ENCODE measurements at places on chromosomes 3 and 15.

- DNase-seq, result no peak
Observed at GRCh38 chr15:38823263-38823662, 258.6 kb upstream of the RASGRP1 start.

DNA sequence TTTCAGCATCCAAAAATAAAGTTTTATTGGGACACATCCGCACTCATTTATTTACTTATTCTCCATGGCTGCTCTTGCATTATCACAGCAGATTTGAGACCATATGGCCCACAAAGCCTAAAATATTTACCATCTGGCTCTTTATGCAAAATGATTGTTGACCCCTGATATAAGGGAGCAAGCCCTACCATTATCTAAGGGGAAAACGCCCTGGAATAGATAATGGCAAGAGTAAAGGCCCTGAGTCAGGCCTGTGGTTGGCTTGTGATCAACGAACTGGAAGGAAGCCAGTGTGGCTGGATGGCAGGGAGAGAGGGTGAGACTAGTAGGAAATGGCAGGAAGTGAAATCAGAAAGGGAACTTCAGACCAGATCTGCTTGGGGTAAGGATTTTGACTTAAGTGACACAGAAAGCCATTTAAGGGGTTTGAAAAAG is 24.6 kb upstream of the DMXL2 start:
- DNase-seq, result no peak

DNA sequence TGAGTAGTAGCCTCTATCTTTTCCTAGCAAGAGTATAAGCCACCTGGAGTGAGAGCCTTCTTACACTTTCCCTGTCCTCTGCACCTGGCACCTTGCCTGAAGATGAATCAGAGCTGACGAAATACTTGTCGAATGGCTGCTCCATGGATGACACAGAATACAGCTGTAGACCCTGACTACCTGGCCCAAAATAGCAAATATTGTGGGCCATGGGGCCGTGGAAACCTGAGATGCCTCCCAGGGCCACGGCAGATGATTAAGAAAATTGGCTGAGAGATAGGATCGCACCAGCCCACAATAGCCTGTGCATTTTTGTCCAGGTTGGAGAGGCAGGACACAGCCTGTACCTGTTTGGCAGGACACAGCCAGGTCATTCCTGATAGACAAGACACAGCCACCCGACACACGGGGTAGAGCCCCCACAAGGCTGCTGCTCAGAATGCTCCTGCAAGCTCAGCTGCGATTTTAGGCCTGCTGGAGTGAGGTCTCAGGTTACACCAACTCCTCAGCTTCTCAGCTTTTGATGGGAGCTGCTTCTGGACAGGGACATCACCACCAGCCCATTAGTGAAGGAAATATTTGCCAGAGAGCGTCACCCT is 22.9 kb upstream of the TPM1 start:
- peak; percentile 36 for DNase-seq

DNA sequence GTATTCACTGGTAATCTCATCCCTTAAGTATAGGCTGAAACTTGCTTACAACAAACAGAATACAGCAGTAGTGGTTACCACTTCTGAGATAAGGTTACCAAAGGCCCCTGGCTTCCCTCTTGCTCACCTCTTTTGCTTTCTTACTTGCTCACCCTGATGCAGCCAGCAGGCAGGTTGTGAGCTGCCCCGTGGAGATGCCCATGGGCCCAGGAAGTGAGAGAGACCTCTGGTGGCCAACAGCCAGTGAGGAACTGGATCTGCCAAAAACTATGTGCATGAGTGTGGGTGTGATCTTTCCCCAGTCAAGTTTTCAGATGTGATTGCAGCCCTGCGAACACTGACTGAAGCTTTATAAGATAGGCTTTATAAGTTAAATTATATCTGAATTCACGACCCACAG is 48.7 kb downstream of the NMNAT3 start:
- DNase-seq, result no peak

DNA sequence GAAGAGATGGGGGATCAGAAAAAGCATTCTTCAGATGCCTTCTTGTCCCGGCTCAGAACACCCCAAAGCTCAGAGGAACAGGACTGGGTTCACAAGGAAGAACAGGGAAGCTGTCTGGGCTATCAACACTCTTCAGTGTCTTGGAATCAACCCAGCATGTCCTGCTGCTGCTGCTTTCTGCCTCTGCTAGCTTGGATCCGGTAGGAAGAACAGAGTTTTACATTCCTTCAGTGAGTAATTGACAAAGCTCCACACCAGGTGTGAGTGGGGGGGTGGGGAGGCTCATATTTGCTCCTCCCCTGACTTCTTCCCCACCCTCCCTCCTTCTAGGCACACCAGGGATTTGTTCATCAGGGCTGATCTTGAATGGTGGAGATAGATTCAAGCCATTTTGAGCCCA is 13.1 kb upstream of the ETV5 start:
- DNase-seq, result no peak

GRCh38 chr15:62417439-62417838 is 252.4 kb upstream of the C2CD4B start:
- DNase-seq, result no peak

- no peak for DNase-seq
Observed at GRCh38 chr3:194930377-194931204, 244.9 kb downstream of the FAM43A start.

DNA sequence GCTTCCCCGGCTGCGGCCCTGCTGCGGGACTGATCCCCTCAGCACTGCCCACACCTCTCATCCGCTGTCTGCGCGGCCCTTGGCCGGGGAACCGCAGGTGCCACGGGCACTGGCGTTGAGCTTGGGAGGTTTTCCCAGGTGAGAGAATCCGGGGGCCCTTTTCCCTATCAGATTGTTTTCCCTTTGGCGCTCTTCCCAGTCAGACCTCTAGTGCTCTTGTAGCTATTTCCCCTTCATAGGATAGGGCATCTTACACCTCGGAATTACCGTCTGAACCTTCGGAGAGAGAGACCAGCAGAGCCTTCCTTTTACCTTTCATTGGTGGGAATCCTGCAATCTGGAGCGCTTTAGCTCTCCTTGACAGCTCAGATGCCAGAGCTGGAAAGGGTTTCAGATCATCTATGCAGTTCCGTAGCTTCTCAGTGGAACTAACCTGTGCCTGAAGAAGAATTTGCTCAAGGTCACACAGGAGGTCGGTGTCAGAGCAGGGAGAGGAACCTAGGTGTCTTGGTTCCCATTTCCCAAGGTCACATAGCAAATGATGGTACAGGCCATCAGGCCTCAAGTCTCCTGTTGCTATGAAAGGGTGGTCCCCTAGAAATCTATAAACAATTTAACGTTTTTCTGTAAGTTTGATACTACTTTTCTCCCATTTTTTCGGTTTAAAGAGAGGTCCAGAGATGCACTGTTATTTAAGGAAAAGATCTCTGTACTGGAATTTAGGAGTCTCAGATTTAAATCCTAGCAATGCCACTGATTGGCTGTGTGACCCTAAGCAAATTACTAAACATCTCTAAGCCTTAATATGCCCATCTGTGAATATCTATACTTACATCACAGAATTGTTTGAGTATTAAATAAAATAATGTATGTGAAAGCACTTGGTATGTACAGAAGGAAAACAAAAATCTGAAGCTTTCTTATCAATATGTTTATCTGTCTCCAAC is 916 bp downstream of the IDH3A start:
- DNase-seq, result no peak

GRCh38 chr3:154515921-154516320 is 85.9 kb upstream of the GPR149 start:
- no peak for DNase-seq

GRCh38 chr3:119817071-119817470 is 35.2 kb downstream of the NR1I2 start:
- no peak for DNase-seq

DNA sequence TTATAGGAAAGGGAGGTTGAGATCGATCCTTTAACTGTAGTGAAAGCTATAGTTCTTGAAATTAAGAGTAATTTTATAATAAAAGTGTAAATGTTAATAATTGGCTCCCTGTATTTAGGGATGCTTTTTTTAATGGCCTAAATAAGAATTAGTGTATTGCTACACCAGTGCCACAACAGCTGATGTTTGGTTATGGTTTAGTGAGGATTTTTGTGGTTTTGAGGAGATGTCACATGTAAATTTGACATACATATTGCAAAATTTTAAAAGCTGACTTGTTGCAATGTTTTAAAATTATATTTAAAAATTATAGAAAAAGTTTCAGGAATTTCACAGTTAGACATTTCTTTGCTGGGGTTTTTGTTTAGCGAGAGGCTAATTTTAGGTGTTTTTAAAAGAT is 3.9 kb downstream of the TSC22D2 start:
- DNase-seq, result no peak

- no peak for DNase-seq
Observed at GRCh38 chr15:36826948-36827347, 247.5 kb downstream of the CDIN1 start.

DNA sequence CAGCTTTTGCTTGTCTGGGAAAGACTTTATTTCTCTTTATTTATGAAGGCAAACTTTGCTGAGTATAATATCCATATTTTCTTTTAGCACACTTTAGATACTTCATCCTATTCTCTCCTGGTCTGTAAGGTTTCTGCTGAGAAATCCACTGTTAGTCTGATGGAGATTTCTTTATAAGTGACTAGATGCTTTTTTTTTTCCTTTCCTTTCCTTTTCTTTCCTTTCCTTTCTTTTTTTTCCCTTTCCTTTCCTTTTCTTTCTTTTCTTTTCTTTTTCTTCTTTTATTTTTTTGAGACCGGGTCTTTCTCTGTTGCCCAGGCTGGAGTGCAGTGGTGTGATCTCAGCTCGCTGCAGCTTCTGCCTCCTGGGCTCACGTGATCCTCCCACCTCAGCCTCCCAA is 38.4 kb downstream of the TOPAZ1 start:
- DNase-seq, result no peak

GRCh38 chr15:43998607-43999006 is 171.8 kb downstream of the WDR76 start:
- DNase-seq, result no peak

DNA sequence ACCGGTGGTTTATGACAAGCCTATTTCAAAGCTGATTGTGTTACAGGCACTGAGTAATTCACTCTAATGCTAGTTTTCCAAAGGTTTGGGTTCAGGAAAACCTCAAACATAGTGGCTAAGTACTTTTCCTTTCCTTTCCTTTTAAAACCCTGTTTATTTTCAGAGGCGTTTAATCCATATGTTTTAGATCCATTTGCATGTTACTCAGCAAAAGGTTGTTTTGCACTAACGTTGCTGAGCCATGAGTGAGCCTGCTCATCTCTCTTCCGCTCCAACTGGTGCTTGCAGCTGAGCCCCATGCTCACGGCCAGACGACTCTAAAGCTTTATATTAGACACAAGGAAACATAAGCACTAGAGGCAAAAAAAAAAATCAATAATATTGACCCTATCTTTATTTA is 9.4 kb downstream of the CEMIP start:
- no peak for DNase-seq

GRCh38 chr15:95019907-95020306 is 788.5 kb downstream of the MCTP2 start:
- no peak for DNase-seq

- DNase-seq, result no peak
Observed at GRCh38 chr3:10628891-10629670, 123.7 kb upstream of the ATP2B2 start.

DNA sequence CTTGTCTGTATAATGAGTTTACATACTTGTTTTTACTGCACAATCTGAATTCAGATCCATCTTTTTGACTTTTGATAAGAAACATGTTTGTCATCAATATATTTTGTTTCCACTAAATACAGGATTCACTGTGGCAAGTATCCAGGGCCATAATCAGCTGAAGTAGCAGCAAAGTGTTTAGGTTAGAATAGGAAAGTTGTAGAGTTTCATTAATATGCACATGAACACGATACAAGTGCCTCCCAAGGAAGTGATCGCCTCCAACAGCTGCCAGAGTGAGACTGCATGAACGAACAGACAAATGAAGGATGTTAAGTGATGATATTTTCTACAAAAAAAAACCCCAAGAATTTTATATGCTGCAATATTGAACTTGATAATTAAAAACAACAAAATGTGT is 204.3 kb downstream of the TBL1XR1 start:
- no peak for DNase-seq

DNA sequence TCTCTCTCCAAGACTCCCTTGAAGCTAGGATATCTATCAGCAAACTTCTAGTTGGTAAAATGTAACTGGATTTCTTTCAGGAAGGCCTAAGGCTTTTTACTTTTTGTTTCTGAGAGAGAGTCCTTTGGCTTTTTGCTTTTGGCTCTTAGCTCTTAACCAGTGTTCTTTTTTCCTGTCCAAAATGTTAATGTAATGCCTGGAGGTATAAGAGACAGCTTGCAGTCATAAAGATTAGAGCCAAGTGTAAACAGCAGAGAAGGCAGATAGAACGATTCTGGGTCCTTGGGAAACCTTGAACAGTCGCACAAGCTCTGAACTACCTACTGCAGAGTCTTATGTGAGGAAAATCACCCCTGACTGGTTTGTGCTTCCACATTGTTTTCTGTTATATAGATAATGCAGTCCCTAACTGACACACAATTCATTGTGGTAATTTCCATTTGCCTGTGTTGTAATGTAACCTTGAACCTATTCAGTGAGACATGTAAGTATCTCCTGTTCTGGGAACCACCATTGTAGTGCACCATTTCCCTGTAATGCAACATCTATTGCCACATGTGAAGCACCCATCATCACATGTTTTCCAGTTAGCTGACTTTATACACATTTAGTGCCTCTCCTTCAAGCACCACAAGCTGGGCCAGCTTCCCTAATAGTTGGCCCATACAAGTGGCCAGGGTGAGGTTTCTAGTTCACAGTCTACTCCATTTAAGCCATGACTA is 1311.9 kb downstream of the ROBO1 start:
- DNase-seq, result no peak

DNA sequence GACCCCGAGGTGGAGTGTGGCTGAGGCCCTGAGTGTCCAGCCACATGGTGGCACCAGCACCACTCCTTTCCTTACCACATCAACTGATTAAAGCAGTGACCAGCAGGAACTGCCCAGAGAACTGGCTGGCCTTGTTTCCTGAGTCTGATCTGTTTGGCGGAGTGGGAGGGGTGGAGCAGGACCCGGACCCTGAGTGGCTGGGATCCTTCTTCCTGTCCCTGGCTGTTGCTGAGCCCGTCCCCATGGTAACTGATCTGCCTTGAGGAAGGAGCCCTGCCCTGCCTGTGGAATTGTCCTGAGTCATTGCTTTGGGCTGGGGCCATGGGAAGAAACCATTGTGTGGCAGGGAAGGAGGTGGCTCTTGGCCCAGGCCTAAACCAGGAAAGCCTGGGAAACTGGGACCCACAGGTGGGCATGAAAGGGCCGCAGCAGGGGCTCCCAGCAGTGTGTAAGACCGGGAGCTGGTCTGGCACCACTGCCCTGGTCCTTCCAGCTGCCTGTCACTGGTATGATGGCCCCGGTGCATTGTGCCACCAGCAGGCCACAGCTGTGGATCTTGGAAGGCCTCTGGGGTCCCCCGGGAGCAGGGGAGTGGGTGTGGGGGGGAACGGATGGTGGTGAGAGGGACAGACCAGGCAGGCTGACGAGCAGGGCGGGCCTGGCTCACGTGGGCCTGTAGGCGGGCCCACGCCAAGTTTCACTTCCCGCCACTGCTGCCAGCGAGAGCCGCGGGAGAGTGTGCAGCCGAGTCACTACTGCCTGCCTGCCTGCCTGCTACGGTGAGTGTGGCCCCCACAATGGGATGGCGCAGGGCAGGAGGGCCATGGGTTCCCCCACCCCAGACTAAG is 19.2 kb downstream of the ATRIP start:
- peak; percentile 98 for DNase-seq

- no peak for DNase-seq
Observed at GRCh38 chr3:140089403-140090072, 154.6 kb downstream of the CLSTN2 start.

All from NCI-H460 (cell line).